Brain microvascular endothelial cell (primary cell): ENCODE measurements at places on chromosomes 5 and 9.

DNA sequence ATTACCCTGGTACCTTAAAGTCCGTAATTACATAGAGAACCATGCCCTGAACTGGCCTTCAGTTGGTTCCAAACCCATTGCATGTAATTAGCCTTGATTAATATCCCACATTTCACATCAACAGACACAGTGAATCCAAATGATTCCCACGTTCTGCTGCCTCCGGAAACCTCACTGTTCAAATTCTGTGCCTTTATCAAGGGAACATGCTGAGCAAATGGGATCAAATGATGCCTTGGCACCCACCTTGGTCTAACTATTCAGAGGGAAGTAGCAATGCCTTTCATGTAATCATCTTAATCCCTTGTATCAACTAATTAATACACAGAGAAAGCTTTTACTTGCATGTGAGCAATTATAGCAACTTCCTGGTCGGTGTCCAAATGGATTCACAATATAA is 100.6 kb downstream of the EFNA5 start:
- DNase-seq, result no peak

- peak; percentile 72 for DNase-seq
Observed at GRCh38 chr5:32541241-32541640, 44.1 kb upstream of the SUB1 start.

GRCh38 chr5:74579215-74579614 is 61.3 kb downstream of the ENC1 start:
- peak; percentile 67 for DNase-seq

DNA sequence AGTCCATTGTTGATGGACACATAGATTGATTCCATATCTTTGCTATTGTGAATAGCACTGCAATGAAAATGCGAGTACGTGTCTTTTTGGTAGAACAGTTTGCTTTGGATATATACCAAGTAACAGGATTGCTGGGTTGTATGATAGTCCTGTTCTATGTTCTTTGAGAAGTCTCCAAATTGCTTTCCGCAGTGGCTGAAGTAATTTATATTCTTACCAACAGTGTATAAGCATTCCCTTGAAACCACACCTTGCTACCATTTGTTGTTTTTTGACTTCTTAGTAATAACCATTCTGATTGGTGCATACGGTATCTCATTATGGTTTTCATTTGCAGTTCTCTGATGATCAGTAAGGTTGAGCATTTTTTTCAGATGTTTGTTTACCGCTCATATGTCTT is 792.9 kb downstream of the PTPRD start:
- DNase-seq, result no peak

GRCh38 chr5:73282923-73283322 is 109.9 kb downstream of the TMEM174 start:
- no peak for DNase-seq

- no peak for DNase-seq
Observed at GRCh38 chr9:16869131-16869881, 1.2 kb downstream of the BNC2 start.

GRCh38 chr5:130251931-130252330 is 347.7 kb downstream of the CHSY3 start:
- DNase-seq, result no peak

DNA sequence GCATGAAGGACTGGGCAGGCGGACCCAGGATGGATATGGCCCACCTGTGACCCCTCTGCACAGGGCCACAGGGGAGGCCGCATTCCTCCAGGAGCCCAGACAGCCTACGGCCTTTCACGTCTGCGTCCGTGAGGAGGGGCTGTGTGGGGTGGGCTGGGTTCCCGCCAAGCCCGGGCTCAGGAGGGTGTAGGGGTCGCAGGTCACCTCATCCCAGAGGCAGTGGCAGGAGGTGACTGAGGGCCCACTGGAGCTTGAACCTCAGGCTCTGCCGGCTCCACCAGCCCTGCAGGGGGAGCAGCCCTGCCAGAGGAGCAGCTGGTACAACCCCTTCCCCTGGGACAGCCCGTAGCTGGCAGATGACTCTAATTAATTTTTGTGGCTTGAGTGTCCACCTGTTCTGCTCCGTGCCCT is 40.7 kb upstream of the CACNA1B start:
- no peak for DNase-seq

GRCh38 chr9:3385871-3386270 is 139.9 kb downstream of the RFX3 start:
- DNase-seq, result no peak

GRCh38 chr5:164475339-164475977 is 970.0 kb downstream of the MAT2B start:
- no peak for DNase-seq
